ENCODE measurements at places on chromosomes 16 and 17.

- no peak for DNase-seq
Observed at GRCh38 chr16:50974438-50975036, 176.5 kb downstream of the SALL1 start.

DNA sequence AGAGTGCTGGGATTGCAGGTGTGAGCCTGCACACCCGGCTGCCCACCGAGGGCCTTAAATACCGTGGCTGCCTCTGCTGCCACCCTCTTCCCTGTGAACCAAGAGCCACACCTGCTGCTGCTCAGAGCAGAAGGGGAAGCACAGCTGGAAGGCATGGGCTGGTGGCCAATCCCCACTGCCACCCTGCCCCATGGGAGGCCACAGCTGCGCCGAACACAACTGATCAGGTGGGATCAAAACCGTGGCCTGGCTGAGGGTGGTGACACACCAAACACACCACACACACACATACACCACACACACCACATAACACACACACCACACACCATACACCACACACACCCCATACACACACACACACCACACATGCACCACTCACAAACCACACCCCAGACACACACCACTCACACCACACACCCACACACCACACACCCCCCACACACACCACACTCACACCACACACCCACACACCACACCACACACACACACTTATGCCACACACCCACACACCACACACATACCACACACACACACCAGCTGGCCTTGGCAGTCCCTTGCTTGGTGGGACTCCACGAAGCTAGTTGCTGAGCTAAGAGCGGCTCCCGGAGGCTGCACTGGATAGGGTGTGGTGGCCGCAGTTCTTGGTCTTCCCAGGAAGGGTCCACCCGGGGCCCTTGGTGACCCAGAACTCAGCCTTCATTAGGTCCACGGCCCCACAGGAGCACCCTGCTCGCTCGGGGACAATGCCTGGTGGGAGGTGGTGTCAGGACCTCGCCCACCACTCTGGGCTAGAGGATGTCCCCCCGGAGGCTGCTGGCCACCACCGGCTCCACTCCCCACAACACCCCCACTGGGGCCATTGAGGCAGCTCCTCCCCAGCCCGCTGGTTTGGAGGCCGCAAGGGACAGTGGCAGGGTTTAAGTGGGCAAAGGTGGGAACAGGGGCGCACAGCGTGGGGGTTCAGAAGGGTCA, 14.9 kb downstream of the CEP131 start:
- DNase-seq = no peak

DNA sequence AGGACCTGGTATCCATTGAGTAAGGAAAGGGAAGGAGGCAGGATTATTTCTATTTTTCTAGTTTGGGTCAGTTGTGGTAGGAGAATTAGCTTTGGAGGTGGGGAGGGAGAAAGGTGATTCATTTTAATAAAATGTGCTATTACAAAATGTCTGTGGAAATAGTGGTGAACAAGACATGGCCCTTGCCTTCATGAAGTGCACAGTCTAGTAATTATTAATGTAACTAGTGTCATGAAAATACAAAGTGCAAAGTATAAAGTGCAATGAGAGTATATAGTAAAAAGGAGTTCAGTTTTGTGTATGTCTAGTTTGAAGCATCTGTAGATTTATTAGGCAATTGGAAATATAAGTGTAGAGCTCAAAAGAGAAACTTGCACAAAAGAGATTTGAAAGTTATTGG, 11.9 kb downstream of the NFATC3 start:
- no peak for DNase-seq

- no peak for DNase-seq
Observed at GRCh38 chr16:5504064-5504781, 406.6 kb upstream of the EEF2KMT start.

DNA sequence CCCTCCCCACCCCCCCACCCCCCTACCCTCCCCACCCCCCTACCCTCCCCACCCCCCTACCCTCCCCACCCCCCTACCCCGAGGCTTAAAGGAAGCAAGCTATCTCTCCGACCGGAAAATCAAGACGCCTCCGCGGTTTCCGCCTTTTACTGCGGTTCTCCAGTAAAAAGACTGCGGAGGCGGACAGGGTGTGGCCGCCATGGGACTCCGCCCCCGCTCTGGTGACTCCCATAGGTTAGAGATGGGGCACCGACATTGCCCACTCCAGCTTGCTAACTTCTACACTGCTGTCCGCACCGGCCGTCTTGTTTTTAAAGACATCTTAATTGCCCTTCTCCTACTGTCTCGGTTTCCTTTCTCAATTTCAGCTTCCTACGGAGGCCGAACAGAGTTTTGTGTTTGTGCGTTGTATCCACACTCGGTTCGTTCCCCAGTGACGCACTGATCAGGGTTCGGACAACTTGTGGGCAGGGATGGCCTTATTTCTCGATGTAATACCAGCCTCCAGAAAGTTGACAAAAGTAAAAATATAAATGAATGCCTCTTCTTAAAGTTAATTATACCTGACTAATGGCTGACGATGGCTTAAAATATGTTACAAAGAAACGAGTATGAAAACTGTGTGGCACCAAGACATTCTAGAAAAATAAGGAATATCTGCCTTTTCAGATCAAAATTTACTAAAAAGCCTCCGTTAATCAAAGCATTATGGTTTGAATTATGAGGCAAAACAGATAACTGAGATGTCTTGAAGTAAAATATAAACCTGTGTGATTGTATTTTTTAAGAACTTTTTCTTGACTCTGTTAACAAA, 1.1 kb upstream of the ZNF200 start:
- peak; percentile 38 for DNase-seq

- DNase-seq = no peak
Observed at GRCh38 chr16:49216593-49216992, 65.0 kb downstream of the CBLN1 start.

DNA sequence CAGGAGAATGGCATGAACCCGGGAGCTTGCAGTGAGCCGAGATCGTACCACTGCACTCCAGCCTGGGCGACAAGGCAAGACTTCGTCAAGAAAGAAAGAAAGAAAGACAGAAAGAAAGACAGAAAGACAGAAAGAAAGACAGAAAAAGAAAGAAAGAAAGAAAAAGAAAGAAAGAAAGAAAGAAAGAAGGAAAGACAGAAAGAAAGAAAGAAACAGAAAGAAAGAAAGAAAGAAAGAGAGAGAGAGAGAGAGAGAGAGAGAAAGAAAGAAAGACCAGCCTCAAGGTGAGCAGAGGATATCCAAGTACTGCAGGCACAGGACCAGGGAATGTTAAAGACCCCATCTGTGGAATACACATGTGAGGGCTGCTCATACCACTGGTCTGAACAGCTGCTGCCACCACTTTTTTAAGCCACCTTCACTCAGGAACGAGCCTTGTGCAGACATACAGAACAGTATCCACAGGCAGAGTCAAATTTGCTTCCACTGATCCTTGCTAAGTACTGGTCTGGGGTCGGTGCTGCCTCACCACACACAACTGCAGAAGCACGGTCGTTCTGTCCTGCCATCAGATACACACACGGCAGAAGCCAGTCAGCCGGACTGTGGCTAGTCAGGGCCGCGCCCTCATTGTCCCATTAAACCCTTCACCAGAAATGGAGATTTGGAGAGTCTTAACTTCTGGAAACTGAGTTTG, 7.7 kb downstream of the RAB5C start:
- no peak for DNase-seq
